H1 (cell line): ENCODE measurements at places on chromosomes 2 and 18. TPM values are rescaled to one million over a fixed set of nuclear protein-coding genes. Genes with fewer than 3 reads are reported as not detected.
A peak's percentile ranks its signal among the peaks of the same experiment; 100 is the strongest.

Gene MATN3
- 9.7 and 9.9 TPM in 2 replicates for total RNA-seq

- no peak for DNase-seq
These were observed 66.6 kb downstream of the ADNP2 start for GRCh38 chr18:80175451-80176204.

- DNase-seq = no peak
These were observed 247.7 kb downstream of the PTPRM start for GRCh38 chr18:7814754-7815315.

Gene DSEL
- total RNA-seq = 20.6 and 22.8 TPM in 2 replicates

- peak; percentile 65 for DNase-seq
These were observed 89.9 kb upstream of the EPC2 start for GRCh38 chr2:148554459-148555247.

Gene SCN7A
- total RNA-seq = 0.11 and 0.19 TPM in 2 replicates

Gene LAMA3
- total RNA-seq = 3.3 and 5.0 TPM in 2 replicates

DNA sequence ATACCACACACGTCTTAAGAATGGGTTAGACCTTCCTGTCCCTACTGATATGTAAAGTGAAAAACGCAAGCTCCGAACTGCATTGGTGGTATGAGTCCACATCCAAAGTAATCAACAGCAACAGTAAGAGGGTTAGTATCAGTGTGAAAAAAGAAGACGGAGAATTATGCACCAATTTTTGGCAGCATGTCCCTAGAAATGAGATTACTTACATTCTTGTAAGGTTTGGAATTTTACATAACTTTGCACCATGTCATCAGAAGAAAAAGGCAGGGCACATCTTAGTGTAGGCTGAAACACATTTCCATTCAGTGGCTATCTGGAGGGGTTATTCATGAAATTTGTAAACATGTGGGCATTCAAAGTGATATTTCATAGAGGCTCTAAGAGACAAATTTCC, 88.2 kb downstream of the LONRF2 start:
- DNase-seq = no peak

Gene TTN
- total RNA-seq = 6.9 and 9.7 TPM in 2 replicates

- no peak for DNase-seq
These were observed 146.8 kb downstream of the LNPK start for GRCh38 chr2:175855236-175855635.

Gene UNC80
- total RNA-seq = 0.38 and 0.56 TPM in 2 replicates

GRCh38 chr2:101119431-101119830, 31.8 kb downstream of the TBC1D8 start:
- no peak for DNase-seq

DNA sequence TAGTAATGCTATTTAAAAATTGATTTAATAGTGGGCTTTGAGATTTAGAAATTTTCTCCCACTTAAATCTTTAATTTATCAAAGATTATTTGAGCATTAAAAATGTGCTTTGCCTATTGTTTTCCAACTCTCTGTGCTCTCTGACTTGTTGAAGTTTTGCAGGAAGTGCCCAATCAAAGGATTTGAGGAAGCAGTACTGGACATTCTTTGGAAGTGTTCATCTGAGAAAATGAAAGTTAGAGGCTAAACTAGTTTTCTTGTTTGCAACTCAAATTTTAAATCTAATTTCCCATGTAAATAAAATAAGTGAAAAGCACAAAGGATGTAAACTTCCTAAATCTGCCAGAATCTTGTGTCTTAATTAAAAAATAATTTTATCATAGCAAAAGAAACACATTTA, 89.1 kb downstream of the CAMKMT start:
- no peak for DNase-seq

GRCh38 chr2:230934231-230935129, 9.4 kb upstream of the GPR55 start:
- peak; percentile 45 for DNase-seq

- DNase-seq = no peak
These were observed 101.4 kb upstream of the RAB6C start for GRCh38 chr2:129877795-129878775.

Gene MTCL1
- 60.8 and 62.0 TPM in 2 replicates for total RNA-seq

DNA sequence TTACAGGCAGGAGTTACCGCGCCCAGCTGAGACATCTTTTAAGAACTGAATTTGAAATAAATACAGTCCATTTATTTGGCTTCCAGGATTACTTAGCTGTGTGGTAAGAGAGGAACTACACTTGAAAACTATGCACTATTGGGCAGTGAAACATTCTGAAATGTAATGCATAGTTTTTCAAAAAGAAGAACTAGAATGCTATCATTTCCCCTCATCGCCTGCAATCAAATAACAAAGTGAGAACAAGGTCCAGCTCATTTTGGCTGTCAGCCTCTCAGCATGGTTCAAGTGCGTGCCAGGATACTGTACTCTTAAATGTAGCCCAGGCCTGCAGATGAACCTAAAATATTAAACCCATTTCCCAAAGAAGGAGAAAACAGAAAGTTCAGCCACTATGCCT, 76.6 kb upstream of the ARL5A start:
- DNase-seq = no peak

DNA sequence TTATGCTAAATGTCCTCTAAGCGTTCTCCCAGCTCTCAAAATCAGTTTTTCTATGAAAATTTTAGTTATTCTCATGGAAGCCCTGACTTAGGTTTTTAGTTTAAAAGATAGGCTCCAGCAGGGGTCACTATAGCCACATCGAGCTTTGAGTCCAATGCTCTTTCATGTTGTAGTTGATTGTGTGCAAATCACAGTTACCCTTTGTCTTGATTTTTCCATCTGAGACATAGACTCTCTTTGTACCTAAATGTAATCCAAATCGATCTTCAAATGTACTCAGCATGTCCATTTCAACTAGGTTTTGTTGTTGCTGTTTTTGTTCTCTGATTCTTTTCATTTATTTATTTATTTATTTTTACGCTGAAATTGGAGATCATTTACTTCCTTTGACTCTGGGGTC, 26.4 kb upstream of the MSTN start:
- DNase-seq = no peak

Gene RHOB
- 9.5 and 13.5 TPM in 2 replicates for total RNA-seq

Gene LYG2
- not detected in 2 replicates for total RNA-seq

GRCh38 chr2:3414133-3414860, 34.8 kb downstream of the TRAPPC12 start:
- DNase-seq = no peak

Gene PROM2
- 3.8 and 4.6 TPM in 2 replicates for total RNA-seq

GRCh38 chr2:176653479-176654443, 384.5 kb downstream of the MTX2 start:
- DNase-seq = peak; percentile 49

Gene FAM228A
- total RNA-seq = not detected in 2 replicates

DNA sequence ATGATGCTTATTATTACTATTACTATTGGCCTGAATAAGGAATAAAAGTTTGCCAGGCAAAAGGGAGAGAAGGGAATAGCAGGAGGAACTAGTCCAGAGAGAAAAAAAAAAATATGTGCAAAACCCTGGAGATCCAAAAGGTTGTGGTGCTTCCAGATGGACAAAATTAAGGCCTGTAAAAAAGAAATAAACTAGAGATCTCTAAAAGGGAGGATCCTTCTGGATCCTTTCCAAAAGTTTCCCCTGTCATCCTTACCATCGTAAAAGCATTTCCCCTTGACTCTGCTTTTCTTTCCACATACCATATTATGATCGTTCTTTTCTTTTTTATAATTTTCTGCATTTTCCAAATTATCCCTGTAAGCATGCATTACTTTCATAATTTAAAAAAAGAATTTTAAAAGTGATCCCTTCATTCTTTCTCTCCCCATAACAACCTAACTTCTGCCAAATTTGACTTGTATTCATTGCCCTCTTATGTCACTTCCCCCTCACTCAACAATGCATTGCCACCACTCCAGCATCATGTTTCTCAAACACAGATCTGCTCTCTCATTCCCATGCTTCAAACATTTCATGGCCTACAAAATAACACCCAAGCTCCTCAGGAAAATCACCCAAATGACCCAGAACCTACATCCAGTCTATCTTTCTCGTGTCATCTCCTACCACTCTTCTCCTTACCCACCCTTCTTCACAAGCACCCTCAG, 40.3 kb downstream of the RBMS1 start:
- DNase-seq = no peak

- no peak for DNase-seq
These were observed 79.4 kb downstream of the XRCC5 start for GRCh38 chr2:216188559-216188850.

DNA sequence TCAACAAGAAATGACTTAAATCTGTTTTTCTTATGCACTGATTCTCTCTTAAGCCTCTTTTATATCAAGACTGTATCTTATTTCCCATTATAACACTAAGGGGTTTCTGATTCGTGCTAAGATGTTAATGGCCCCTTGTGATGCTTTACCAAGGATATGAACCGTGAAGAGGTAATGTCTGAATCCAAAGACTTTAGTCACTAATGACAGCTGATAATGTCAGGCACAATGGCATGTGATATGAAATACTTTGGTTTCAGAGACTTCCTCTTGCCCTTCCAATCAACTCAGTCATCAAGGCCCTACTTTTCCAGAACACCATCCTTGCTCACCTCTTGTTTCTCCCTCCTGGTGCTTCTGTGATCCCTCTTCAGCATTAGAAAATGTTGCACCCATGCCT, 262.8 kb downstream of the KCNE4 start:
- DNase-seq = no peak

DNA sequence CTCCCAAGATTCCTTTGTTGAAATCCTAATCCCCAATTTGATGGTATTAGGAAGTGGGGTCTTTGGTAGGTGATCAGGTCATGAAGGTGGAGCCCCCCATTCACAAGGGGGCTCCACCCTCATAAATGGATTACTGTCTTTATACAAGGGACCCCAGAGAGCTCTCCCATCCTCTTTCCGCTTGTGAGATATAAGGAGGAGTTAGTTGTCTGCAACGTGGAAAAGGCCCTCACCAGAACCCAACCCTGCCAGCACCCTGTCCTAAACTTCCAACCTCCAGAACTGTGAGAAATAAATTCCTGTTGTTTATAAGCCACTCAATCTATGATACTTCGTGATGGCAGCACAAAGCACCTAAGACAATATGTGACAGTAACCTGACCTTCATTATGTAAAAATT, 684.1 kb upstream of the HS6ST1 start:
- no peak for DNase-seq

DNA sequence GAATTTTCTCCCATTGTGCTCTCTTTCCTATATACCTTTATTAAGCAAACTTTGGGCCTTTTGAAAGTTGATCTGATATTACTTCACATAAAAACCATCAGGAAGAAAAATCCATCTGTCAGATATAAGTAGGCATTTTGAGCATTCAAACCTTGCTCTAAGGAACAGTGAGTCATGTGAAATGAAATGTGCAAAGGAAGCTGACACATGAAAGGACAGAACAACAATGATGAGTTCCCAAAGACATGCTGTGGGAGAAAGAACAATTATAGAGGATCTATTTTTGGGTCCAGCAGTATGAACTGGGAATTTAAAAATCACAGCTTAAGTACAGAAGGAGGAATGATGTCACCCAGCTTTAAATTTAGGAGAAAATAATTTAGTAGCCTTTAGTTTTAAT, 18.1 kb downstream of the CALCRL start:
- DNase-seq = no peak

DNA sequence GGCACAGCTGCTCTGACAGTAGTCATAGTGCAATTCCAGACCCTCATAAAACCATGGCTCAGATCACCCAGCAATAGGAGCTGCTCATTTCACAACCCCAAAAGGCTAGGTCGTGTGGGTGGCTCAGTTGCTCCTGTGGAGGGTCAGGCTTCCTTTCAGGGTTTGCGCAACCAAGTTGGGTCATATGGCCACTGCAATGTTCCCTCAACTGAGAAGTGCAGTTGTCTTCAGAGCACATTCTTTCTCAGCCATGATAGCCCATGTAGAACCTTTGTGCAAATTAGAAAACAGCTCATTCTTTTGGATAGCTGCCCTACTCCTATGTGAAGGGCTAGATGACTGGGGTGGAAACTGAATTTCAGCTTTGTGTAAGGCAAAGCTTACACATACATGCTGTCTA, 3.2 kb downstream of the SERPINB13 start:
- no peak for DNase-seq

GRCh38 chr2:100381240-100381639, 36.2 kb downstream of the CHST10 start:
- peak; percentile 97 for DNase-seq

Gene FRZB
- total RNA-seq = 4.6 and 4.7 TPM in 2 replicates

Gene TUBB8B
- total RNA-seq = 0.36 and 0.60 TPM in 2 replicates

Gene ZNF396
- total RNA-seq = 0.74 and 0.94 TPM in 2 replicates

DNA sequence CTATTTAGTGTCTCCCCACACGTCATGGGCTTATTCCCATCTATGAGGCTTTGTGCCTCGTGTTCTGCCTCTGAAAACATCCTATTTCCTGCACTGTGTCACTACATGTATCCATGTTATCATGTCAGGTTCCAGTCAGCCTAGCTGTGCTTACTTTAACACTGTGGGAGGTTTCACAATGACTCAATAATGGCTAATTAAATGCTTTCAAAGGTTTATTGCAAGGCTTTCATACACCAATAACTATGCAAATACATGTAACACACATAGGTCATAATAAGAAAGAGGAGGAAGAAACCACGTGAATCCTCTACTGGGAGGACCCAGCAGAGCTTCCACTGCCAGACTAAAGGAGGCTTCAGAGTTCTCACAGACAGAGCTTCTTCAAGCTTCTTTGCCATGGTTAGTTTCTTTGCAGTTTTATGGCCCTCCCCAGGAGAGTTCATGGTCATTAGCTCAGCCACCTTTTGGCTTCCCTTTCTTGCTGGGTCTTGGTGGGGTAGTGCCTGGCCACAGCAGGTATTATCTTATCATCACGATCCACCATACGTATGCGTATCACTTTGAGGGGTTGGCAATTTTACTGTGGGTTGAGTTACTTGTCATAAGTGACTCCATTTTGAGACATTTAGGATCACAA, 5.1 kb upstream of the COLEC12 start:
- DNase-seq = no peak

Gene FKBP1B
- 47.6 and 50.8 TPM in 2 replicates for total RNA-seq

GRCh38 chr2:229489016-229489415, 217.9 kb upstream of the PID1 start:
- no peak for DNase-seq

Gene CREG2
- total RNA-seq = 2.0 and 2.2 TPM in 2 replicates

Gene DPP4
- 3.1 and 3.3 TPM in 2 replicates for total RNA-seq

Gene SETBP1
- 4.6 and 6.5 TPM in 2 replicates for total RNA-seq

DNA sequence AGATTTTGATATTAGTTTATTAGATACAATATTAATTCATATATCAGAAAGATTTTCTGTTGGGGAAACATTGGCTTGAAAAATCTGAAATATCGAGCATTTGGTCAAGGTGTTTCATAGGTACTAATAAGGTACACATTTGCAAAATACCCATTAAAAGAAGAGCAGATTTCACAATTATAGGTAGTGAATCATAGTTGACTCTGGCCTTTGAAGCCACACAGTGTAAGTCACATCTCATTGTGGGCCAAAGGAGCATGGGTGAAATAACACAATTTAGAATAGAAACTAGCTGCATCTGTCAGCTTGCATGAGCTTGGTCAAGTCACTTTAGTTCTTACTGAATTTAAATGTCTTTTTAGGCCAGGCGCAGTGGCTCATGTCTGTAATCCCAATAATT, 4.9 kb downstream of the KDM3A start:
- DNase-seq = no peak

Gene MBD2
- total RNA-seq = 36.2 TPM in 2 replicates

DNA sequence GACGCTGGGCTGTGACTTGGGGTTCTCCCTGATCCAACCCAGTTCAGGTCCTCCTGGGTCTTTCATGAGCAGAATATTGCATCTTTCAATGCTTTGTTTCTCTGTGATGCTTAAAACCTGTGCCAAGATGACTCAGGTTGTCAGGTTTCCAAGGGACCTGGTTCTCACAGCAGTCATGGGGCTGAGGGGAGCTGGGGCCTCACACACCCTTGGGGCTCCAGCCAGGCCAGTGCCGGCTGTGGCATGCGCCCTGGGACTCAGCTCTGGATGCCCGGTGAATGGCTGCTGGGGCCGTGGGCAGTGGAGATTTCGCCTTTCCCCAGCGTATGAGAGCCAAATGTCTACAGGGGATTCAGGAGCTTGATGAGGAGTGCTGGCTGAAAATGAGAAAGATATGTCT, 29.6 kb downstream of the EDAR start:
- DNase-seq = no peak
